SK-N-SH (cell line): ENCODE measurements at places on chromosomes 2 and 18.

GRCh38 chr18:68056936-68057335 is 540.4 kb upstream of the DSEL start:
- DNase-seq = no peak

- no peak for DNase-seq
Measured at GRCh38 chr2:159275111-159275510, 11.4 kb downstream of the WDSUB1 start.

- DNase-seq = no peak
Measured at GRCh38 chr2:27655155-27655951, 8.1 kb downstream of the SUPT7L start.

DNA sequence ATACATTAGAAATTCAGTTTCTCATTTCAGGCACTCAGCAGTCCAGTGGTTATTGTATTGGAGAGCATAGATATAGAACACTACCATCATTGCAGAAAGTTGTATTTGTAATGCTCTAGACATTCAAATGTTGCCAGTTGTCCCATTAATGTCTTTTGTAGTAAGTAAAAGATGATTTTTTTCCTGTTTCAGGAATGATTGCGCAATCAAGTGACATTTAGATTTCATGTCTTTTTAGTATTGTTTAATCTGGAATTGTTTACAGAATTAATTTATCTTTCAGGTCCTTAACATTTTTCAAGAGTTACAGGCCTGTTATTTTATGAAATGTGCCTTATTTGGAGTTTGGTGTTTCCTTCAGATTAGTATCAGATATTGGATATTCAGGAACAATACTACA is 134.7 kb downstream of the MSTN start:
- DNase-seq = no peak

GRCh38 chr18:77203071-77203470 is 46.6 kb upstream of the GALR1 start:
- DNase-seq = no peak

- peak; percentile 37 for DNase-seq
Measured at GRCh38 chr2:101111917-101112771, 39.0 kb downstream of the TBC1D8 start.

DNA sequence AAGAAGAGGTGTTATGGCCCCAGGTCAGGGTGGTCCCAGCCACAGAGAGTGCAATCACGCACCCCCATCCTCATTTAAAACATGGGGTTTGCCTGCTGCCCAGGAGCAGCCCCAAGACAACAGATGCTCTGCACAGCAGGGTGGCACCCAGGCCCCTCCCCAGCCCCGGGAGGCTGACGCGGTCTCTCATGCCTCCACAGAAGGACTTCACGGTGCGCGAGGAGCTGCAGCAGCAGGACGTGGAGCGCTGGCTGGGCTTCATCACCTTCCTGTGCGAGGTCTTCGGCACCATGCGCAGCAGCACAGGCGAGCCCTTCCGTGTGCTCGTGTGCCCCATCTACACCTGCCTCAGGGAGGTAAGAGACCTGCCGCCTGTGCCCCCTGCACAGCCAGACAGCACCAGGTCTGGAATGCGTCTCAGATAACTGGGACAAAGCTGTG is 133.7 kb downstream of the SMAD7 start:
- no peak for DNase-seq

- DNase-seq = no peak
Measured at GRCh38 chr2:169225906-169226305, 136.4 kb downstream of the LRP2 start.

DNA sequence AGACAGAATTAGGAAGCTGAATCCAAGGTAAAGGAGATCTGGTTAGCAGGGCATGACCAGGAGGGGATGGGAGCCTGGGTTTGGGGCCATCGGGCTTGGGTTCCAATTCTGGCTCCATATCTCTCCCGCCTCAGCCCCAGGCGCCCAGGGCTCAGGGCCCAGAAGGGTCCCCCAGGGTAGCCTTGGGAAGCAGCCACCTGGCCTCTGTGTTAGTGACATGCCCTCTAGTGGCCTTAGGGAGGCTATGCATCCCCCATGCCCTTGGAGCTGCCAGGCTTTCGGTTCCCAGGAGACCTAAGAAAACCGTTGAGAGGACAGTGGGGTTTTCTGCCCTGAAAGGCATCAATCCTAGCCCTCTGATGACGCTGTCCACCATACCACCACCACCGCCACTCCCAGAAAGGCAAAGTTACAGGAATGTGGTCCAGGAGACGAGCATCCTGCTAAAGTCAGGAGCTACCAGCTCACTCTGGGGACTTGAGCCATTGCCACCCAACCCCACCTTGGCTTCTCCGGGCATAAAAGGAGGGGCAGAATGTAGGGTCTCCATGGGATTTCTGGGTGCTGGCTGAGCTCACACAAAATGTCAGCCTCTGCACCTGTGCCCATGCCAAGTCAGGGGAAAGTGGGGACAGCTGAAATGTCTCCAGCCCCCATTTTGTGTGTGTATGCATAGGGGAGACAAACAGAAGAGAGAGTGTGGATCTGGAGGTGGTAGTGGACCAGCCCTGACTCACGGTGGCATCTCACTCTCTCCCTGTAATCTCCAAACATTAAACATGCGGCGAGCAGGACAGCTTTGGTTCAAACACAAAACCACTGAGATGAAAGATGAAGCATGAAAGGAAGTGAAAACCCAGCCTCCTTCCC is 56.5 kb downstream of the EMX1 start:
- peak; percentile 86 for DNase-seq

- no peak for DNase-seq
Measured at GRCh38 chr2:238564286-238564920, 137.7 kb downstream of the ASB1 start.

- DNase-seq = no peak
Measured at GRCh38 chr18:12750076-12750714, 47.4 kb downstream of the PSMG2 start.

DNA sequence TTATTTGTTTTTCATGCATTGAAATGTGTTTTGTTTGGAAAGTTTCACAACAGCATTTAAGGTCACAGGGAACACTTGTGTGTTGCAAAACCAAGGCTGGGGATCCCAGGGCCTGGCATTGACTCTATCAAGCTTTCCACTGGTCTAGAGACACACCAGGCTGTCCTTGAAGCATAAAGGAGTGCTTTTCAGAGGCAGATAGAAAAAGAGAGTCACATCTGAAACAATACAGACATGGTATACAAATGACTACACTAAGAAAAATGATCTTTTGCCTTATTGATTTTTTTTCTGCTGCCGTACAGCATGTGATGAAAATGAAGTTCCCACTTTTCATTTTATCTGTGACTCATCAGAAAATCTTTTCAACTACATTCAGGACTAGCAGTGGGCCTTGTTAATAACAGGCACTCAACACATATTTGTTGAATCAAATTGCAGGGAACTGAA is 61.9 kb upstream of the ZCCHC2 start:
- no peak for DNase-seq

GRCh38 chr2:24329700-24330099 is 30.6 kb downstream of the ITSN2 start:
- DNase-seq = no peak

DNA sequence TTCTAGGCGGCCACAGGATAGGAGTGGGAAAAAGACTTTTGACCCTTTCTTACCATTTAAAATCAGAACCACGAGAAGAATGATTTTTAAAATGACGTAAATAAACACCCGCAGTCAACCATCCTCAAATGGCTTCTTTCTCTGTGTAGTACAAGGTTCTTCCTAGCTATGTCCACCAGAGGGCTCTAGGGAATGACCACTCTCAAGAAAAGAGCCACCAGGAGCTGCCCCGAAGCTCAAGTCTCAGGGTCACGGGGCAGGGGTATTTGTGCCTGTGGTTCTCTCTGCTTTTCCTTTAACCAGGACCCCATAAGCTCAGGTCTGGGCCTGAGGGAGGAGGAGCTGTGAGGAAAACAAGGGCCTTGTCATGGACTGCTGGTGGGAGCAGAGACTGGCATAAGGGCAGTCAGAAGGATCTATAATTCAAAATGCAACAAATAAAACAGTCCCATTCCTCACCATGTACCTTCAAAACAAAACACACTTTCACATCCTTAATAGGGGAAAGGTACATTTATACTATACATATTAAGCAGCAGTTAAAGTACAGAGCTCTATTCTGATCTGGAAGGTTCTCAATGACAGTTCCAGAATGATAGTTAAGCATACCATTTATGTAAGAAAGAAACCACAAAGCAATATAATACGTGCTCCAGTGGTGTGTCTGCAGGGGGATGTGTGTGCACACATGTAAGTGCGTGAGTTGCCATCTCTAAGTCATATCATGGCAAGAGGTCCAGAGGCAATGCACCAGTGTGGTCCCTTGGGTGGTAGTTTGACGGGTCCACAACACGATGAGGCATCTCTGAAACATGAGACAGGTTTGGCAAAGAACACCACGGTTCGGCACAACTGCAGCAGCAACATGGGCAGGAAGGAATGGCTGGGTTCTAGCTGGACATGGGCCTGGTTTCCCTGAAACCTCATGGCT is 18.6 kb downstream of the LYPD1 start:
- peak; percentile 69 for DNase-seq

GRCh38 chr2:3470856-3471737 is 48.2 kb downstream of the ADI1 start:
- DNase-seq = no peak

DNA sequence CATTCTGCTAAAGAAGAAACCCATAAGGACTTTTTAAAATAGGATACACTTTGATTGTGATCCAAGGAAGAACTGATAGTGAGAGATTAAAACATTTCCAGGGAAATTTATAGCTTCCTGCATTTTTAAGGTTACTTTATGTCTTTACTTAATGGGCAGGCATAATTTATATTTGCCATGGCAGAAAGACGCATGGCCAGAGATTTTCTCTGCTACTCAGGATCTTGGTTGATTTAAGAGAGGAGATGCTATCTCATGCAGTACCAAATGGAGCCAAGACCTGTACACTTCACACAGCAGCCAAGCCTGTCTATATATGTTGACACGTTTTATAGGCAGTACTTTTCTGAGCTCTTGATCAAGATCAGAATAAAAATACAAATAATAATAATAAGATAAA is 60.9 kb upstream of the NT5C1B start:
- DNase-seq = peak; percentile 23

DNA sequence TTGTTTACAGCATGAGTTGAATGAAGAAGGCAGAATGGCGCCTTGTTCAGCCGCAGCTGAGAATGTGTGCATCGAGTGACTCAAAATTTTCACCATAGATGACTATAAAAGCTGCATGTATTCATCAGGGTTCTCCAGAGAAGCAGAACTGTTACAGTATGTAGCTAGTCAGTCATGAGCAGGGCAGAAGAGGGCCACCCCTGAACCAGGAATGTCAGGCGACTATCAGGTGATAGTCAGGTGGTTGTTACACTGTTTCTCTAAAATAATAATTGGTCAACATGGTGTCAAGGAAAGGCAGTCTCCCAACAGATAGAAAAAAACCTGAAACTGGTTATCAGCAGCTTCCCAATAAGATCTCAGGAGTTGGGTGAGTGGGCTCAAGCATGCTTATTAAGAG is 20.2 kb upstream of the NOSTRIN start:
- no peak for DNase-seq

DNA sequence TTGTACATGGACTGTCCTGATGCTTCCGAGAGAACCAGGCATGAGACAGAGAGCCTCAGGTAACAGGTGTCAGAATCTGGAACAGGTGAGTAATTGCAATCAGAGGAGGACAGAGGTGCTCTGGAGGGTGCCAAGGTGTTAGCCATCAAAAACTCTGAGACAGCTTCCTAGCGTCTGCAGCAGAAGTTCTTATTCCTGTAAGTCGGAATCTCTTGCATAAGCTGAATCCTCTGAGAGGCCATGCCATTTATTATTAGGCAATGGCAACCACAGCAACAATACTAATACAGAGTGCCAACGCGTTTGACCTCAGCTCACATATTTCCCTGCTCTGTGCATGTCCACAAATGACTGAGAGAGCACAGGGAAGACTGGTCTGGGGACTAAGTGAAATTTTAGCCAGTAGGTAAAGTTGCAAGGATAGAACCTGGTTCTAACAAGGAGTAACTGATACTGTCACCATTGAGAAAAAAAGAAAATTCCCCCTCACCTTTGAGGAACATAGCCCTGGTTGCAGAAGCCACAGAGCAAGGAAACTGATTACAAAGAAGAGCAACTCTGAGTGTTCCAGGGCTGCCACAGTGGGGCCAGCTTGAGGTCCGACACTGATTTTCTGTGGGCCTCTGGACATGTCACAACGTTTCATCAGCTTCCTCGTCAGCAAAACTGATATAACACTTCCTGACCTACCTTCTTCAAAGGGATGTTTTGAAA is 55.1 kb upstream of the ACSL3 start:
- DNase-seq = no peak

- no peak for DNase-seq
Measured at GRCh38 chr18:2508155-2508554, 63.1 kb downstream of the METTL4 start.

DNA sequence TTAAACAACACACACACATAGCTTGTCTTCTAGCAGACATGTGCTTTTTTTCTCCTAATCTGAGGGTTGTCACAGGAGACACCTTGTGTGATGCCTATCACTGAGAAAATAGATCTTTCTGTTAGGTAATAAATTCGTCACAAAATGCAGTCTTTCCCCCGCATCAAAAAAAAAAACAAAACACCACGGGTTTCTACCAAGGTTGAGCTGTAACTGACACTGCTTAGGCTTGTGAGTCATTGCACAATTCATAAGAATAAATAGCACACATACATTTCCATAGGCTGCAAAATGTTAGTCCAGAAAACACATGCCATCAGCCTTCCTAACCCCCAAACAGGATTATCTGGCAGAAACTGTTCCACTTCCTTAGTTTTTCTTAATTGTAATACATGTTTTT is 6.5 kb downstream of the TMEM163 start:
- no peak for DNase-seq

DNA sequence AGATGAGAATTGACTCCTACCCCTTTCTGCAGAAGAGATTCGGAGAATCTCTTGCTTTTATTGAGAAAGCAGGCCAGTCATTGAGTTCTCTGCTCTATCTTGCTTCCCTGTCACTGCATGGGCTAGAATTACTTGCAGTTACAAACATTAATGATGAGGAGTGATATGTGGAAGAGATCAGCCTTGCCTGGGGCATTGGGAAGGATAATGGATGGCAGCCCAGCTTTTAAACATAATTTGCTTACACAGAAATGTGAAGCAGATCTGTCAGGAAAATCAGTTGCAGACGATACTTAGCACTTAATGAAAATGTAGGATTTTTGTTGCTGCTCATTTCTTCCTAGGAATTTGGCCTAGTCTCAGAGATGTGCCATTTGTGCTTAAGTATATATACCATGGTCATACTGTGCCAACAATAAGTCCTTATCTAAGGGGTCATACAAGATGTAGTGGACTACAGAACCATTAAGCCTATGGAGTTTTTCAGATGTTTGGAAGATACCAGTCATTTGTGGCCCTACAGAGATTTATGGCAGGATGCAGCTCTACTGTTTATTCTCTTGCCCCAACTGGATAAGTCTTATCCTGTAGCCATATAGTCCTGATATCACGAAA is 92.7 kb downstream of the XRCC5 start:
- peak; percentile 64 for DNase-seq

GRCh38 chr2:107168141-107168540 is 282.2 kb upstream of the ST6GAL2 start:
- DNase-seq = no peak

DNA sequence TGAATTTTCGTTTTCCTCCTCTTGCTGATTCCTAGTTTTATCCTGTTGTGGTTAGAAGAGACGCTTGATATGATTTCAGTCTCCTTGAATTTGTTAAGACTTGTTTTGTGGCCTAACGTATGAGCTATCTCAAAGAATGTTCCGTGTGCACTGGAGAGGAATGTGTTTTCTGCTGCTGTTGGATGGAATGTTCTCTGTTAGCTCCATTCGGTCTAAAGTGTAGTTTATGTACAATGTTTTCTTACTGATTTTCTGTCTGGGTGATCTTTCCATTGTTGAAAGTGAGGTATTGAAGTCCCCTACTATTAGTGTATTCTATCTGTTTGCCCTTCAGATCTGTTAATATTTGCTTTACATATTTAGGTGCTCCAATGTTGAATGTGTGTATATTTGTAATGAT is 25.9 kb downstream of the COLEC11 start:
- no peak for DNase-seq
